Neuronal stem cell (in vitro differentiated cells): ENCODE measurements at places on chromosomes 1 and 21.

GRCh38 chr1:175319912-175320230 is 127.3 kb upstream of the KIAA0040 start:
- no peak for DNase-seq

GRCh38 chr1:233113009-233113879 is 162.8 kb downstream of the NTPCR start:
- DNase-seq, result peak; percentile 8

- no peak for DNase-seq
Observed at GRCh38 chr21:31338908-31339368, 5.1 kb downstream of the TIAM1 start.

- DNase-seq, result peak; percentile 27
Observed at GRCh38 chr1:61741711-61742619, at the start of gene PATJ. Gene PATJ, plus strand, starts transcription at chr1:61742480. Its CDS starts 20,413 bp downstream, at chr1:61762893.

DNA sequence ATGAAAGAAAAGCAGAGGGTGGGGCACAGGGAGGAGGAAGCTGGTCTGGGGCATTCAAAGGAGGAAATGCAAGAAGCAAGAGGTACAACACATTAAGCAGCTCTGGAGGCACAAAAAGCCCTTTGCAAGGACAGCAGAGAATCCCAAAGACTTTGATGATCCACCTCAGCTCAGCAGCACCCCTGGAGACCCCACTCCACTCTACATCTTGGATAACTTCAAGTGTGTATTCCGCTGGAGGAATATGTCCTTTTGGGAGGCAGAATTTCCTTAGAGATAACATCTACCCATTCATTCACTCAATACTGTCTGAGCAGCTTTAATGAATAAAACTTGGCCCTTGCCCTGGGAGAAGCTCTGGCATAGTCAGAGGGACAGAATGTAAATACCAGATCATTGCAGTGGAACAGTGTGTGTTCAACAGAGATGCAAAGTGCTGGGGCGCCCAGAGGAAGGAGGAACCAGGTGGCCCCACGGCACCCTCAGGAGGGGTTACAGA is 599.7 kb downstream of the KIF26B start:
- DNase-seq, result no peak

- no peak for DNase-seq
Observed at GRCh38 chr1:53303726-53304515, 23.9 kb downstream of the LRP8 start.

GRCh38 chr1:157124855-157125254 is 13.3 kb downstream of the ETV3 start:
- DNase-seq, result no peak
